ENCODE measurements at places on chromosomes 2 and 18. TPM values are rescaled to one million over a fixed set of nuclear protein-coding genes. Genes with fewer than 3 reads are reported as not detected.

CD8B2 gene
- total RNA-seq: not detected

CRYGC gene
- not detected for total RNA-seq

ELOA2 gene
- not detected for total RNA-seq

DNA sequence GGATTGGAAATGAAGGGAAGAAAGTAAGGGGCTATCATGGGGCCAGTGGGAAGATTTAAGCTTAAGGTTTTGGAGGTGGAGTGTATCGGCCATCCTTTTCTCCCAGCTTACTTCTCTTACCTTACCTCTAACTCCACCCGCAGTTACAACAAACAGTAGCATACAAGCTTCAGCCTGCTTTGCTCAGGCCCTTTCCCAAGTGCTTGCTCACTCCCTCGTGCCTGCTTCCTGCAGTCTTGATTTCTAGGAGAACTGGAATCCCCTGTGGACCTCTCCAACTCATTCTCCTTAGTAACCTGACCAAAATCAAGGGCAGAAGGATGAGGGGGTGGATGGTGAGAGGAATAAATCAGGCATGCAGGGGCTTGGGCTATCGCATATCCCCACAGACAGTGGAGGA, 5.8 kb upstream of the LYG2 start:
- H3K4me1 ChIP-seq: no peaks in the 10 kb centered on the region
- no peaks in the 10 kb centered on the region for H3K36me3 ChIP-seq
- no peak overlapping the region for H3K27ac ChIP-seq
- no peak for DNase-seq
- no peak overlapping the region for H3K4me3 ChIP-seq
- H3K27me3 ChIP-seq: no peaks in the 10 kb centered on the region
